ENCODE measurements at places on chromosomes 1 and 21.

DNA sequence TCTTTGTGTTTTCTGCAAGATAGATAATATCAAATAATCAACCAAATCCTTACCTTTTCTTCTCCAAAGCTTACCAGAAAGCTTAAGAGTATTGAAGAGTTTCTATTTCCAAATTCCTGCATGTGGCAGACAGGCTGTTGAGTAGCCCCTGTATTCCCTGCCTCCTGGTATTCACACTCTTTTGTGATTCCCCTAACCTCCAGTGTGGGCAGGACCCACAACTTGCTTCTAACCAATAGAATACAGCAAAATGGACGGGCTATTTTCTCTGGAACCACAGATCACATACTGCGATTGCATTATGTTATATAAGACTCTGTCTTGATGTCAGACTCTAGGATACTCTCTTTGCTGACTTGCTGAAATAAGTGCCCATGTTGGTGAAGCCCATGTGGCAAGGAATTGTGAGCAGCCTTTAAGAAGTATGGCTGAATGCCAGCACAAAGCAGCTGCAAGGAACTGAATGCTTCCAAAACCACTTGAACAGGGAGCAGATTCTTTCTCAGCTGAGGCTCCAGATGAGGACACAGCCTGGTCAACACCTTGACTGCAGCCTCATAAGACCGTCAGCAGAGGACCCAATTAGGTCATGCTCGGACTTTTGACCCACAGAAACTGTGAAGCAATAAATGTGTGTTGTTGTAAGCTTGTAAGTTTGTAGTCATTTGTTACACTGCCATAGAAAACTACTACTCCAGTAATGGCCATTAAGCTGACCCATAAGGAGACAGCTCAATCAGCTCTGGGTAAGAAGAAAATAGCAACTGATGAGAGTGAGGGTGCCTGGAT lies 47.9 kb upstream of the PLXNA2 start:
- DNase-seq = peak; percentile 44

GRCh38 chr1:116577759-116578314 lies 7.0 kb upstream of the CD58 start:
- no peak for DNase-seq

DNA sequence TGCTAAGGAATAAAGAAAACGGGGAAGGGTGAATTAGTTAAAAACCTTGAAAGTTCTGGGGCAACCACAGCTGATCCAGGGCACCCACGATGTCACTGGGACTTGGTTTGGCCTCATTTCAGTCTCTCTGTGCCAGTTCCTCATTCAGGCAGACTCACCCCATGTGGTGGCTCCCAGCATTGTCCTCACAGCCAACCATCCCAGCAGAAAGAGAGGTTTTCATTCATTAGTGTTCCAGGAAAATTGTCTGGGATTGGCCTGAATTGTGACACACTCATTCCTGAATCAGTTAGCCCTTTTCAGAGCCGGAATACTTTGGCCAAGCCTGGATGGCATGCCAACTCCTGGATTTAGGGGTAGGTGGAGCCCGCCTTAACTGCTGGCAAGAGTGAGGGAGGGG lies 367.7 kb downstream of the PRDM2 start:
- DNase-seq = no peak

GRCh38 chr1:206463137-206463536 lies 7.1 kb upstream of the IKBKE start:
- DNase-seq = no peak

DNA sequence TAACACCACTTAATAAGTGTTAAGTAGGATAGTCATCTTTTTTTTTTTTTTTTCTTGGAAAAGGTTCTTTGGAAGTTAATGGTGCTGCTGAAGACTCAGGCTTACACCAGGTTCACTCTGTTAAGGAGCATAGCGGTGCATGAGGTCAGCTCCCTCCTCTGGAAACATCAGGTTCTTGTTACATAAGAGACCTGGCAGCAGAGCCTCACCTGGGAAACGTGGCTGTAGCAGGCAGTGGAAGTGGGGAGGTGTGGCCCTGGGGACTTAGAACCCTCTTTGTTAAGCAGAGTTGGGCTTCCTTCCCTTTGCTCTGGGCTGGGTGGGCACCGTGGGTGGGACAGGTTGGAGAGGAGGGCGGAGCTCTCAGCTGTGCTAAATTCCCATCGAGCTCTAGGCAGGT lies 104.1 kb downstream of the CNIH3 start:
- DNase-seq = no peak

DNA sequence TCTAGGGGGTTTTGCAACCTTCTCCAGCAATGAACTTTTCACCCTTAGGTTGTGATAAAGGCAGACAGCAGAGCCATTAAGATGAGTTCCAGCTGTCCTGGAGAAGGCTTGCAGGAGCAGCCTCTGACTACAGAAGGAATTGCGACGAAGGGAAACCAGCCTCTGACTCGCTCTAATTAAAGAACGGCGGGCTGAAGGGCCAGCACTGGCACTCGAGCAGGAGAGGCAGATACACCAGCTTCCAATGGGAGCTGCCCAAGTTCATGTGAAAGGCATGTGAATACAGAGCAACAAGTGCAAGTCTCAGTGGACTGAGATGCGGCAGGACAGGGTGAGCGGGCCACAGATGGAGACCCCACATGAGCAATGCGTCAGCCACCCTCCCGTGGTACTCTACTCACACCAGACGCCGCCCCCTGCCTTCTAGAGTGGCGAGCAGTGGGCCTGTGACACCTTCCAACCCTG lies 15.7 kb downstream of the RCC2 start:
- peak; percentile 64 for DNase-seq

- peak; percentile 66 for DNase-seq
Measured at GRCh38 chr1:100622037-100622436, 84.1 kb downstream of the GPR88 start.

GRCh38 chr1:165350840-165351239 lies 5.7 kb downstream of the LMX1A start:
- DNase-seq = no peak

DNA sequence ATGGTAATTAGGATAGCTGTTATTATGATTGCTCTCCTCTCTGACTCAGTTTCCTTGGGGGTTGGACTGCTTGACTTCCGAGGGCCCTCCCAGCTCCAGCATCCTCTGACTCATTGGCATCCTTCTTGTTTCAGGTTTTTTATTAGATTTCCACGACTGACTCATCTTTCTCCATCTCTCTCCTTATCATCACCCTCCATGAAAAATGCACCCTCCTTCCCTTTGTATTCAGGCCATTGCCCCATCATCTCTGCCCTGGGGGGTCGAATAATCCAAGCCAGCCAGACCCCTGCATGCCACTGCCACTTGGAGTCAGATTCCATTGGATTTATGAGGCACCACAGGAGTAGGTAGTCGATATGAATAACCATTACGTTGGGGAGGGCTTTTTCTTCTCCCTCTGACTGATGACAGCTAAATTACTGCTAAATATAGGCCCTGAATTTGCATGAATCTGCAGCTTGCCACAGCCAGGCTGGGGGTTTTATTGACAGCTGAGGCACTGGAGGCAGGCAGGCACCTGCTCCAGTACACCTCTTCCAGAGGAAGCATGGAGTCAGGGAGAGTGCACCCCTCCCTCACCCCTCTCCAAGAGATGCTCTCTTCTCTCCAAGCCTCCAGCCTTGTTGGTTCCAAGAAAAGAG lies 91.7 kb downstream of the C1orf94 start:
- no peak for DNase-seq

GRCh38 chr1:58727364-58727763 lies 27.5 kb upstream of the MYSM1 start:
- no peak for DNase-seq

- peak; percentile 59 for DNase-seq
Measured at GRCh38 chr1:44646261-44647110, 27.8 kb downstream of the TMEM53 start.

DNA sequence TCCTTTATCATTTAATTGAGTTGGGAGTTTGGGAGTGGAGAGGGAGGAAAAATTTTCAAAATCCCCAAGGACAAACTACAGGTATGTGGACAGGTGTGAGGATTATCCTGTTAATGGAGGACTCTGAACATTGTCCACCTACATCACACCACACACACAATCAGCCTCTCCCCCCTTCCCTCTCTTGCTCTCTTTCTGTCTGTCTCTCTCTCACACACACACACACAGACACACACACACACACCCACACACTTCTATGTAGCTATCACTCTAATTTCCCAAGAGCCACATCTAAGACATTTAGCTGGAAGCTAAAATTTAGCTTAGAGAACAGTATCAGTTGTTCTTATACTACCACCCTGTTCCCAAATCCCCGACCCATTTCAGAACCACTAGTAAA lies 1.5 kb downstream of the S100A8 start:
- no peak for DNase-seq

GRCh38 chr1:232211149-232211548 lies 418.8 kb downstream of the SIPA1L2 start:
- no peak for DNase-seq

DNA sequence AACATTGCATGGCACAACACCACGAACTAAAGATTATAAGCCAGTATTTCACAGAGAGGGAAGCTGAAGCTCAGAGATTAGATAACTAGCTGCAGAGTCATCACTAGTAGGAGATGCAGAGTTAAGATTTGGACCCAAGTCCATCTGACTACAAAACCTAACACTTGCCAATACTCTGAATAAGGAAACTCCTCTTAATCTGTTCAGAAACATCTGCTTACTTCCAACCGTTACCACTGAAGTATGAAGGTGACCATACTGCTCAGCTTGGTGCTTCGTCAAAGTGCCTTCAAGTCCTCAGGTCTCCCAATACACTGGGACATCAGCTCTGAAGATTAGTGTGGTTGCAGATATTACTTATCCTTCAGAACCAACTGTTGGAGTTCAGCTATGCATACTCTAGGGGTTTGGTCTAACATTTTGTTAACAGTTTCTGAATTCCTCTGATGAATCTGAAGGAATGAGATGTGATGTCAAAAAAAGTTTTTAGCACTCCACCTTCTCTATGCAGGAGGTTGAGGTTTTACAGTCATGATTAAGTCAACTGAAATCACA lies 179.6 kb downstream of the TPR start:
- DNase-seq = no peak

DNA sequence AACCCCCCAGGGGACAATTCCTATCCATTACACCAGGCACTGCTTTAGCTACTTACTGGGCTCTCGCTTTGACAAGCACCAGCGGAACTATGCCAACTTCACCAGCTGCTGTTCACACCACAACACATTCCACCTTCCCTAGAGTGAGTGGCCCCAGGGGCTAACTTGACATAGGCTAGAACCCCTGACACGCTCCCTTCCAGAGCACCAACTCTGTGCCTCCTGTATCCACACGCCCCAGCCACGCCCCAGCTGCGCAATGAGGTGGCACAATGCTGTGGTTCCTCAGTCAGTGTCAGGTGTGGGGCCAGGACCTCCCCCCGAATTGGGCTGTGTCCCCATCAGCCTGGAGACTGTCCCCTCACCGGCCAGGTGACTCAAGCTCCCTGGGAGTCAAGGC lies 11.7 kb upstream of the FGR start:
- no peak for DNase-seq

DNA sequence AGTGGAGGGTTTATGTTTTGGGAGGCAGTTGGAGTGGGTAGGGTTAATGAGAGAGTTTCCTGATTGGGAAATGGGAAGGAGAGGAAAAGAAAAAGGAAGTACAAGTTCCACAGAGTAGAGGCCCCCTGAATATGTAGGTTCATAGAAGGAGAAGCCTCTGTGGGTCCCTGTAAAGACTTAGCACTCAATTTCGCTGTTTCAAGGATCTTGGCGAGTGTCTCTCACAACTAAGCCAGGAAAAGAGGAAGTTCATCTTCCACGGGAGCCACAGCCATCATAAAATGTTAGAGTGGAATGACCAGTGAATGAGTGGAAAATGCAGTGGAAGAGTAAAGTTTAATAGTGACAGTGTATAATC lies 17.4 kb upstream of the DPYD start:
- no peak for DNase-seq

DNA sequence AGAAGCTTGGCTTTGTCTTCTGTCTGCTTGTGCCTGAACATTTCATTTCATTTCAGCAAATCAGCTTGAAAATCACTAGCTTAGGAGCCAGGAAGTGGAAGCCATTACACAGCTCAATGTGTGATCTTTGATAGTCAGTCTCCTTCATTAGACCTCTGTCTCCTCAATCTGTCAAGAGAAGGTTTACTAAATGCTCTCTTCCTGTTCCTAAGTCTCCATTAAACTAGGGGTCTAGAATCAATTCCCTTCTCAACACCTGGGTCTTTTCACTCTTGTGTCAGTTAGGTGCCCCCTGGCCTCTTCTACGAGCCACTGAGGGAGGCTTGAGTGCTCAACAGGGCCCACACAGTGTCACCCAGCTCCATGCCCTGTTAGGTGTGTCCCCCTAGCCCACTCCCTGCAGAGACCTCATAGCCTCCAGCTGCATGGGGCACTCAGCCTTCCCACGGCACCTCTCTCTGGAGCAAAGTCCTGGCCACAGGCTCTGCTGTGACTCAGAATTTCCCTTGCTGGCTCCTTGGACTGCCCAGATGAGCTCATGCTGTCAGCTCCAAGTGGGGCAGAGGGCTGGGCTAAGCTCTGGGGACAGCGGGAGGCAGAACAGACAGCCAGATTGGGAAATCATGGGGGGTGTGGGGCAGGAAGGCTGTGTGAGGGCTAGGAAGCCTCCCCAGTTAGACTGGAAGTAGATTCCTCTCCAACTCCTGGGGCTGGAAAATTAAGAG lies 115.7 kb upstream of the IPO9 start:
- peak; percentile 93 for DNase-seq

DNA sequence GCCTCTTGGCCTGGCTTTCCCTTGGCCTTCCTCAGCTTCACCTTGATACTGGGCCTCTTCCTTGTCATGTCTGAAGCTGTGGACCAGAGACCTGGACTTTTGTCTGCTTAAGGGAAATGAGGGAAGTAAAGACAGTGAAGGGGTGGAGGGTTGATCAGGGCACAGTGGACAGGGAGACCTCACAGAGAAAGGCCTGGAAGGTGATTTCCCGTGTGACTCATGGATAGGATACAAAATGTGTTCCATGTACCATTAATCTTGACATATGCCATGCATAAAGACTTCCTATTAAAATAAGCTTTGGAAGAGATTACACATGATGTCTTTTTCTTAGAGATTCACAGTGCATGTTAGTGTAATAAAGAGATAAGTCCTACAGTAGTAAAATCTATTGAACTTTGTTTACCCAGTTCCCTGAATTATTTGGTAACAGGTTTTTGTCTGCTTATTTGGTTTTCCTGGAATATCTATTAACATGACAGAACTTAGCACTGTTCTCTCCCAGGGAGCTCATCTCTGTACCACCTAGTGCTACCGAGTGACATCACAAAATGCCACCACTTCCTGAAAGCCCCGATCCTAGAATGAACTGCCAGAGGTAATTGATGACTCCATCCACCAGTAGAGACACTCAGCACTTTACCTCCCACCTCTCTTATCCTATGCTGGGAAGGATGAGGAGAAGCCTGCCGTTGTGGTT lies 22.2 kb downstream of the UBE2T start:
- DNase-seq = no peak

GRCh38 chr1:159000625-159001024 lies 9.1 kb upstream of the IFI16 start:
- peak; percentile 94 for DNase-seq

DNA sequence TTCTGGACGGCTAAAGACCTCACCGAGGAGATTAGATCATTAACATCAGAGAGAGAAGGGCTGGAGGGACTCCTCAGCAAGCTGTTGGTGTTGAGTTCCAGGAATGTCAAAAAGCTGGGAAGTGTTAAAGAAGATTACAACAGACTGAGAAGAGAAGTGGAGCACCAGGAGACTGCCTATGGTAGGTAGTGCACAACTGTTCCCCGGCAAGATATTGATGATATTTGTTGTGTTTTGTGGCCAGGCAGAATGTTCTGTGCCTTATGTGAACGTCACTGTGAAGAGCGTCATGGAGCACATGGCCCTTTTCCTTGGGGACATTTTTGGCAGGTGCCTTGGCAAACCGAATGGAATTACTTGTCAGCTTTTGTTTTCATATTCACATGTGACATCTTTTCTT lies 191.7 kb downstream of the DISC1 start:
- DNase-seq = no peak

- no peak for DNase-seq
Measured at GRCh38 chr1:96962751-96963211, 241.2 kb downstream of the PTBP2 start.

All from lung (tissue), 17 donors.